Liver (tissue), 10 donors: ENCODE measurements at places on chromosomes 2 and 18.

DNA sequence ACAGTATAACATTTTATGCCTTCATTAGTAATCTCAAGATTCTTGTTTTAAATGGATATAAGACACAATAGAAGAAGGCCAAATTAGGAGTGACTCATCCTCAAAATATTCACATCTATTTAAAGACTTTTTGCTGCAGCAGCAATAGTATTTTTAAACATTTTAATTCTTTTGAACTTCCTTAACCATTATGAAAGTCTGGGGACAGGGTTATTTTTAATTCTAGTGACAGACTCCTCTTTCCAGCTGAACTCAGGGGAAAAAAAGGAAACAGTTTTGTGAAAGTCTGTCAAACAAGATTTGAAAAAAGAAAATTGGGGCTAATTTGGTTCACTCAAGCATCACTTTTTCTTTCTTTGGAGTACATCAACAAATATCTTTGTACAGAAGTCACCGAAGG, 541.8 kb downstream of the NUP35 start:
- DNase-seq: no peak

DNA sequence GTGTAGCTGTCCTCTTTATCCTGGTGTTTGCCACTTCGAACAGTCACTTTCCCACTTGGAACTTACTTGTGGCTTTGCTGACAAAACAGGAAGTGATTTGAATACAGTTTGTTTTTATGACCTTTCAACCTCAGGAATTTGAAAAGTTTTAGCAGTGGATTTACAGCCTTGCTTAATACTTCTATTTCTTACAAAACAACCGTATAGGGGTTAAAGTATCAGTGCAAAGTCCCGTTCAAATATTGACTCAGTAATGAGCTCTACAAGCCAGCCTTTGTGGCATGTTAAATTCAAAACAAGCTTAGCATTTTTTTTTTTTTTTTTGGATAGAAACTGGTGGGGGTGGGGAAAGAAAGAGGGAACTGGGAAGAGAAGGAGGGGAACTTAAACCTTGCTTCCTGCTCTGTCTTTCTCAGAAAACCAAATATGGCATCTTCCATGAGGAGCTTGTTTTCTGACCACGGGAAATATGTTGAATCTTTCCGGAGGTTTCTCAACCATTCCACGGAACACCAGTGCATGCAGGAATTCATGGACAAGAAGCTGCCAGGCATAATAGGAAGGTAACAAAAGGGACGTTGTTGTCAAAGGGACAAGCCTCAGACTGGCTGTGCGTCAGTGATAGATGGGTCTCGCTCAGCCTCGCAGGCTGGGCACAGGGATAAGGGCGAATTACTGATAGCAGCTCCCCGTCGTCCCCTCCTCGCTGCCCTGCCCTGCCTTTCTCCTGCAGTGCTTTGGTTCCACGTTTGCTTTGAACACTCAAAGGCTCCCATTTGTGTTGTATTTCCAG, at the start of gene HNMT:
TSS of gene HNMT (plus strand) at position 408 of the 793 bp plus-strand sequence. CDS start at position 427, 19 bp downstream.
- DNase-seq: peak; percentile 52

DNA sequence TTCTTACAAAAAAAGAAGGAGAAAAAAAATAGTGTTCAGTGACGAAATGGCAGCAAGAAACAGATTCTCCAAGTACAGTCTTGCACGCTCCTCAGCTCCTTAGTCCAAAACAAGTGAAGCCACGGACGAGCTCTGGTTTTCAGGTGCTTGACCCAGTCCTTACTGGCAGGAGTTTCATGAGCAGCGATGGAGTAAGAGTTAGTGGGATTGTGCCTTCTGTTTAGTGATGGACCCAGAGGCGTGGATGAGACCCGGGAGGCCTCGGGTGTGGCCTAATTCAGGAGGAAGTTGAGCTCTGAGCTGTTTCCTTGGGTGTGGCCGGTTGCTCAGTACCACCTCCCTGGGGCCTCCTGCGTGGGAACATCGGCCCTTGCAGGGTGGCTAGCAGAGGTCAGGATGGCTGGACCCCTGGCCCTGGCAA, 52.0 kb downstream of the KIF5C start:
- no peak for DNase-seq

DNA sequence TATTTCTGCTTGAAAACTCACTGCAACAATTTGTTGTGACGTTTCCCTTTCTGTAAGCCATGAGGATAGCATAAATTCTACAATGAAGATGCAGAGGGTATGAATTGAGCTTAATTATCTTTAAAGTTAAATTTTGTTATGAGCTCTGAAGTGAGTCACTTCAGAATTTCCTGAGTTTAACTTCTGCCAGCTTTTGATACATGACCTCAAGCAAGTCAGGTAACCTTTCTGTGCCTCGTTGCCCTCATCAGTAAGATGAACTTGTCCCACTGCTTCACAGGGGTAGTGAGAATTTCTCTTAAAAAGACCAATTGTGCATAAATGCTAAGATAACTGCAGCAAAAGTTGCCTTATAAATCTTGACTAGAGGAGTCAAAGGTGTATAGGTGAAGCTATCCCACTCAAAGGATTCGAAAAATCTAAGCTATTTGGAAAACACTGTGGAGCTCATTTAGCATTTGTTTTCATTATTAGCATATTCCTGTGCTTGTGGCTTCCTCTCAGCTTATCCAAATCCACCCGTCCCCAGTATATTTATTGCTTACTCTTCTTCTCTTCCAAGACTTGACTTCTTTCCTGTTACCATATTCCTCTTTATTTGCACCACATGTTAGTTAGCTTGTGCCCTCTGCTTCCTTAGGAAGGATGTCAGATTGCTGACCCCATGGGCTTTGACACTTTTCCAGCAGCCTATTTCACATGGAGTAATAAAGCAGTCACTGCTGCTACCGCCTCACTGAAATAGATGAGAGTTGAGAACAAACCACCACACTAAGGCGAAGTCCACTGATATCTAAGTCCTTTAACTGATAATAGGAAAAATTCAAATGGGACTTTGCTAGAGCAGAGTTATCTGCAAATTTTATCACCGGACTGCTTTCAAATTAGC, 428.6 kb downstream of the ERBB4 start:
- no peak for DNase-seq

DNA sequence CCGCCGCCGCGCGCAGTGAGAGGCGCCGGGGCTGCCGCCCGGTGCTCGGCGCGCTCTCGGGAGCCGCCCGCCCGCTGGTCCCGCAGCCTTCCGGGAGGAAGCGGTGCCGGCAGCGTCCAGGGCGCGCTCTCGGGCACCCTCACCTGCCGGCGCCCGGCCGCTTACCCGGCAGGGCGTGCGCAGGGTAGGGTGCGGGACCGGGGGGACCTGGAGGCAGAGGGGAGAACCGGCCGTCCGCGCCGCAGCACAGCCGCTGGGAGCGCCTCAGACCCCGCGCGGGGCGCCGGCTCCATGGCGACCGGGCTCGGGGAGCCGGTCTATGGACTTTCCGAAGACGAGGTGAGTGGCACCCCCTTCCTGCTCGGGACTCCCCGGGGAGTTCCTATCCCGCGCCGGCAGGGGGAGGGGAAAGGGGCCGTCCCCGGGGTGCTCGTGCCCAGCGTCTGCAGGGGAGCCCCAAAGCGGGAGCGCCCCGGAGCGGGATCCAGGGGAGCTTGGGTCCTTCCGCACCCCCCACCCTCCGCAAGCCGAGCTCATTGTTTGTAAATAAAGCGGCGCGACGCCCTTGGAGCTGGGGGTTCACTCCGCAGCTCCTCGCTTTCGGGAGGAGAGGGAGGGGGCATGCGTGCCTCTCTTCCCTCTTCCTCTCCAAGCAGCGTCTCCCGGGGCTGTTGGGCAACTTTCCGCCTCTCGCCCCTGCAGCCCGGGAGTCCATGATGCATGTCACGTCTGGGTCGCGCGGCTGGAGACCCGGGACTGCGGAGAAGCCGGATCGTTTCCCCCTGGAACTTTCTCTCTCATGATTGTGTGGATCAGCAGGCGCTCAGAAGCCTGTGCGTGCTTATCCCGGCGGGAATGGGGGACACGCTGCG, 580 bp downstream of the NEDD4L start:
- peak; percentile 64 for DNase-seq

DNA sequence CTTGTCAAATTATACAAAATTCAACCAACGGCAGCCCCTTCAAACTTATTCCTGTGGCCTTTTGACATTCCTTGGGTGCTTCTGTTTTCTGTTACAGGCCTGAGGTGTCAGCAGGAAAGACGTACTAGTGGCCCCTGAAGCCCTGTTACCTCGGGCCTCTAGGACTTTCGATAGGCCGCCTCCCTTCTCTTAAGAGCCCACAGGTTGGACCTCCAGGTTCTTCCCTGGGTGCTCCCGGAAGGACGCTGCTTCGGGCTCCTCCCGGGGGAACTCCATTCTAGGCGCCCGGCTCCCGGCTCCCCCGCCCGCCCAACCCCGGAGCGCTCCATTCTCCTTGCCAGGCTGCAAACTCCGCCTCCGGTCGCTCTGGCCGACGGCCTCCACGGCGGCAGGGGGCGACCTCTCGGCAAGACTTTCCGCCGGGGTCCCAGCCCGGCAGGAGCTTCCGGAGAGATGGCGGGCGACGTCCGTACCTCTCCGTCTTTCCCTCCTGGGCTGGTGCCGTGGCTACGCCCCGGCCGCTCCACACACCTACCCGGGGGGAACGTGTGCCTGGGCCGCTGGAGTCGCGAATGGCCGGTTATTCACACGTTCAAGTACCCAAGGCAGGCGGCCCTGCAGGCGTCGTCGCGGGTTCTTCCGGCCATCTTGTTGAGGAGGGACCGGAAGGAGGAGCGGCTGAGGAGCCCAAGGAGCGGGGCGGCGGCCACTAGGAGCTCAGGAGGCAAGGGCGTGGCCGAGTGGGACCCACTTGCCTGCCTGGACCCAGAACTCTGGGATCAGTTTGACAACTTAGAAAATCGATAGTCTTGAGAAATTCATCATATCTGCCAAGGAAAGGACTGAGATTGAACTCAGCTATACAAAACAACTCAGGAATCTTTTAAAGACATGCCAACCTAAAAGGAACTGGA, 27.5 kb downstream of the BOLA3 start:
- peak; percentile 87 for DNase-seq

DNA sequence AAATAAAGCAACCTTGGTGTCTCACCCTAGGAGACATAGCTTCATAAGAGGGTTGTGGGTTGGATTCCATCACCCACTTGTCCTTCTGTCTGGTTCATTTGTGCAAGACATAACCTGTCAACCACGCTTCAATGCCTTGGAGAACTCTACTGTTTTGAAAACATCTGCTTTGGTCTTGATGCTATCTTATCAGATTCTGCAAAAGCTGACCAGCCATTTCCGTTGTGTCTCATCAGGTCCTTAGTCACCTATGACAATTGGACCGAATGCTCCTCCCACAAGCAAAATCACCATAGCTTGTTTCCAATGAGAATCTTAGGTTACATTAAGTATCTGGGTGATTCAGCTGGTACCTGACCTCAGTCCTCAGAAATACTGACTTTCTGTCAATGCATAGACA, 35.4 kb downstream of the STAT4 start:
- DNase-seq: no peak

DNA sequence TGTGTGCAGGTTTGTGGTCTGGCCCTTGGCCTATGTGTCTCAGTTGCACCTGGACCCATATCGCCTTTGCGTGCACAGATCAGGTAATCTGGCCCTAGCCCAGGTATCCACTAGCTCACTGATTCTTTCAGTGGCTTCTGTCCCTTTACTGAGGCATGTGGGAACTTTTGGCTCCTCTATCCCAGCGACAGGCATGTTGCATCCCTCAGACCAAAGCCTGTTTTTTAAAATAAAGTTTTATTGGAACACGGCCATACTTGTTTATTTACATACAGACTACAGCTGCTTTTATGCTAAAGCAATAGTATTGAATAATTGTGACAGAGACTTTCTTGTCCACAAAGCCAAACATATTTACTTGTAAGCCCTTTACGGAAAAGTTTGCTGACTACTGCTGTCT, 39.9 kb upstream of the UPP2 start:
- DNase-seq: no peak

GRCh38 chr2:219247678-219248642, 2.7 kb downstream of the STK16 start:
- DNase-seq: no peak

DNA sequence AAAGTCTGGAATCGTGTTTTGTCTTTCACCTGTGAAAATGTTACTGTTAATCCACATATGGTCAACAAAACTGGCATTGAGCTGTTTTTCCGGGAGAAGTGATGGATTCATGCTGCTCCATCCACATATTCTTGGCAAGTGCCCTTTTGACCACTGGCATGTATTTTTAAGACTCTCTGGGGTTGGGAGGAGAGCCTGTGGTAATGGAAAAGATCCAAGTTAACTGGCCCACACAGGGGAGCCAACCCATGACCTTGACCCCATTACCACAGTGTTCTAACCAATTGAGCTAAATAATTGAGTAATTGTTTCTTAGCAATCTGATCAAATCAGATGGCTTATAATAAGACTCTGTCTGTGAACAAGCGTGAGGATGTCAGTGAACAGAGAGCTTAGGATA, 296.2 kb upstream of the NRP2 start:
- no peak for DNase-seq

DNA sequence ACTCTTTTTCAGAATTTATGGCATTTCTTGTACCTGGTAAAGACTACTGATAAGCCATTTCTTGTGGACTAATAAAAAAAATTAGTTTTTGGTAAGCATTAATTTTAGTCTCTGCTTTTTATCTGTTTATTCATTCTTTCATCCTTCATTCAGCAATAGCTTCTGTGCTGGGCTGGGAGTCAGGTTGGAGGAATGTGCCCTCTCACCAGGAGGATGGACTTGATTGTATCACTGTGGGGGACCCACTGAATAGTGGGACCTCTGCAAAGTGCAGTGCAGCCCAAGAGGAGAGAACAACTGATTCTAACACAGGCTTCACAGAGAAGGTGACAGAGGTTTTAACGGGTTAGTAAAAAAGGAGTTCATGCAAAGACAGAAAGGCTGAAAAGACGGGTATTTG, 39.1 kb downstream of the CDC42EP3 start:
- no peak for DNase-seq

DNA sequence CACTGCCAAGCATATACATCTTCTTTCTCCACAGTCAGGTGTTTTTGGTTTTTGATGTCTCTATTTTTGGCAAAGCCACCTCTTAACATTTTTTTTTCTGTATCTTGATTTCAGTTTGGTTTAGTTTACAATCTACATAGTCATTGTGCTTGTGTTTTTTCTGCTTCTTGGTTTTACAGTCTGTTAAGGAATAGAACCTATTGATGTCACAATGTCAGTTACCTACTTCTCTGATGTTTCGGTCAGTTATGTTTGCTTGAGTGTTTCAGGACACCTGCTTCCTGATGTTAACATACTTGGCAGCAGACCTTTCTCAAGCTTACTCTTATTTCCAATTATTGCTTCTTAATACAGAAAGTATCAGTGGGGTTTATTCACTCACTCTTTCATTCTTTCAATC, 253.3 kb downstream of the SPAG16 start:
- DNase-seq: no peak

- DNase-seq: no peak
Measured at GRCh38 chr2:68689553-68690537, 44.8 kb upstream of the ARHGAP25 start.
